SW480 (cell line): ENCODE measurements at places on chromosomes 6 and 20.

DNA sequence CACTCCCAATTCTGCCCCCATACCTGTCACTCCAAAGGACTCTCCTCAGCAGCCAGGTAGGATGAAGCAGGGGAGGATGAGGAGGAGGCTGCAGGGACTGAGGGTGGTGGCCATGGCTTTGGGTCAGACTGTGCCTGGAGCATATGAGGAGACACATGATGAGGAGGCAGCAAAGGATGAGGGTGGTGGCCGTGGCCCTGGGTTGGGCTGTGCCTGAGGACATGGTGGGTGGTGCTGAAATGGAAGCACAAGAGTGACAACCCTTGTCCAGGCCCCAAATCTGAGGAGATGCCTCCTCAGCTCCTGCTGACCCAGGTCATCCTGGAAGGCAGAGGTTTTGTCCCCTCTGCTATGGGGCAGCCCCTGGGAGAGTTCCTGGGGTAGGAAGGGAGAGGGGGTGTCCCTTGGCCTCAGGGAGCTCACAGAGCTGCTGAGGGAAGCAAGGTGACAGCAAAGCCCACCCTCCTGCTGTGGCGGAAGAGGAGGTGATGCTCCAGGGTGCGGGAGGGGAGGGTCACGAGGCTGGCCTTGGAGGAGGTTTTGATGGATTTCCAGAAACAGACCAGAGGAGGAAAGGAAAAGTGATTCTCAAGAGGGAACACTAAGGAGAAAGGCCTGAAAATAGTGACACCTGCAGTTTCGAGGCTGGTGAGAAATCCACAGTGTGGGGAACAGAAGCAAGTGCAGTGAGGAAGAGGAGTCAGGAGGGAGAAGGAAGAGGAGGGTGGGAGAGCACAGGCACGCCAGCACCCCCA lies 4.6 kb downstream of the RAET1G start:
- no peak for DNase-seq

GRCh38 chr6:115610696-115611095 lies 450.0 kb downstream of the FRK start:
- DNase-seq, result no peak

GRCh38 chr6:158911746-158912480 lies 88.1 kb downstream of the RSPH3 start:
- DNase-seq, result peak; percentile 47

DNA sequence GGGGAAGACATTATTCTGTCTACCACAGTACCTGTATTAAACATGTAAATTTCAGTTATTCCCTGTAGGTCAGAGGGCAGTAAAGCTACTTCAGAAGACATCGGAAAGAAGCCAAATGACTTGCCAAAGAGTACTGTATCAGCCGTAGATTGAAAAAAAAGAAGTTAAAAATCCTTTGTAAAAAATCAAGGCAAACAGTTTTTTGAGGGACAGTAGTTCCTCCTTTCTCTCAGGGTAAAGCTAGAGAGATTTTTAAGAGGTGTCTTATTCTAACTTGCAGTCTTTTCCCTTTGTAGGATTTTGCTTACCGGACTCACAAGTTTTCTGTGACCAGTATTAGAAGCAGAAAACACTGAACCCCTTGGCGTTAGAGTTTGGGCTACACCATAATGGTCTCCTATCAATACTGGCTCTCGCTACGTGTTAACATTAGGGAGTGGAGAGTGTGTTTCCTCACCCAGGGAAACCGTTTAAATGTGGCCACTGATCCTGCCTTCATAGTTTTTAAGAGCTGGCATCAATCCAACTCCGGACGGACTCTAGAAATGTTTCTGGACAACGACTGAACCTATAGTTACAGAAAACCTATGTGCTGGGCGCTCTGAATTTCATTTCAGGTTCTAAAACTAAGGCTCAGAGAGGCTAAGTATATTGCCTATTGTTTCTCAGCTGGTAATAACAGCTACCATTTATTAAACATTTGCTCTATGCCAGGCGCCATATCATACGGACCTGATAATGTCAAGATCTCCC lies 1.3 kb upstream of the ASXL1 start:
- no peak for DNase-seq

GRCh38 chr6:127317388-127318128 lies 25.9 kb downstream of the ECHDC1 start:
- no peak for DNase-seq

- no peak for DNase-seq
Measured at GRCh38 chr6:170029416-170030283, 261.2 kb downstream of the DLL1 start.

GRCh38 chr6:112469306-112469705 lies 122.2 kb downstream of the RFPL4B start:
- DNase-seq, result no peak

DNA sequence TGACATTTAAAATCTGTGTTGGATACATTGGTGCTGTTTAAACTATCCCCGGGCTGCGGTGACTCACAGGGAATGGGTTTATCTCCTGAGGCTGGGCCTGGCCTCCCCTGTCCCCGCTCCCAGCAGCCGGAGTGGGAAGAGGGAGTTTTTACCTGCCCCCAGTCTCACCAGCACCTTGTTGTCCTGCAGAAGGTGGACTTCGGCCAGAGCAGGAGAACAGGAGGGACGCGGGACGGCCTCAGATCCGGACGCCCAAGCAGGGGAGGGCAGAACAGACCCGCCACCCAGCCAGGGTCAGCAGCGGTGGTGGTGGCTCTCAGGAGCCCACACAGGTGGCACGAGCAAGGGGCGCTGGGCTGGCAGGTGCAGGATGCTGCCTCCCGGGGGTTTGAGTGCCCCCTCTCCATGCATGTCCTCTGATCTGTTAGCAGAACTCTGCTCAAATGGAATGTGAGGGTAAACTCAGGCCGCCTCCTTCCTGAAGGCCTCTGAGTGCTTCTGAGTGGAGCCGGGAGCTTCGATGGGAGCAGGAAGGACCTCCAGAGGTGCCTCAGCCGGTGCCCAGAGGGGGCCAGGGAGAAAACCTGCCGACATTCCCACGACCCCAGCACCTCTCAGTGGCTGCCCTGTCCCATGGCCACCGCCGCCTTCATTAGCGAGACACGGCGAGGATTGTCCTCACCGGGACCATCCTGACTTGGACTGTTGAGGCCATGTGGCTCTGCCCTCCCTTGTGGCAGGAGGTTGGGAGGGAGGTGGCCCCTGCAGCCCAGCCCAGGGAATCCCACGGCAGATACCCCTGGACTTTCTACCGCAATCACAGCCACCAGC lies 43.4 kb upstream of the MRGBP start:
- DNase-seq, result no peak

- DNase-seq, result no peak
Measured at GRCh38 chr20:53097371-53097770, 125.2 kb downstream of the TSHZ2 start.

- no peak for DNase-seq
Measured at GRCh38 chr6:110760589-110760988, 54.7 kb downstream of the CDK19 start.

GRCh38 chr6:169071394-169071793 lies 182.3 kb downstream of the THBS2 start:
- no peak for DNase-seq

DNA sequence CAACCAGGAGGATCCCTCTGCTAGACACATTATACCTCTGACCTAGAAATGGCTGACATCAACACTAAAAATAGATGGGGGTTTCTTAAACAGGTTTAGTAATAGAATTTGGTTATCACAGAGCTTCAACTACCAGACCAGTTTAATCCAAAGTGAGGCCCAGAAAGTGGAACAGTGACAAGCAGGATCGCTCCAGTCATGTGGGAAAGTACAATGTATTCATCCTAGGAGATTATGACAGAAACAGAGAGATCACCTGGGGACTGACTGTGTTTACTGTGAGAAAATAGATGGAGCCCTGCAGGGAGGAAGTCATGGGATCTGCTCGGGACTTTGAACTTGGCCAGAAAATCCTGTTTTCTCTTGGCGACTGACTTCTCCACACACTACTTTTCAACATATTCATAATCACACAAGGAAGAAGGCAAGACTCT lies 238.7 kb upstream of the SOX4 start:
- no peak for DNase-seq

GRCh38 chr20:63945031-63945658 lies 11.1 kb downstream of the UCKL1 start:
- no peak for DNase-seq

DNA sequence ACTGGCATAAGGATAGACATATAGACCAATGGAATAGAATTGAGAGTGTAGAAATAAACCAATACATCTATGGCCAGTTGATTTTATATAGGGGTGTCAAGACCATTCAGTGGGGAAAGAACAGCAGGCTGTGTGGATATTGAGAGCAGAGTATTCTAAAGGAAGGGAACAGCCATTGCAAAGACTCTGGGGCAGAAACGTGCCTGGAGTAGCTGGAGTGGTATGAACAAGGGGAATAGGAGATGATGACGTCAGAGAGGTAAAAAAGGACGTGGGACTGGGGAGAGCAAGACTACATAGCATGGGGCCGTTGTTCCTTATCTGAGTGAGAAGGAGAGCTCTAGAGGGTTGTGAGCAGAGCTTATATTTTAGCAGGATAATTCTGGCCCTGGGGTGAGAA lies 85.2 kb downstream of the TOX2 start:
- DNase-seq, result no peak

DNA sequence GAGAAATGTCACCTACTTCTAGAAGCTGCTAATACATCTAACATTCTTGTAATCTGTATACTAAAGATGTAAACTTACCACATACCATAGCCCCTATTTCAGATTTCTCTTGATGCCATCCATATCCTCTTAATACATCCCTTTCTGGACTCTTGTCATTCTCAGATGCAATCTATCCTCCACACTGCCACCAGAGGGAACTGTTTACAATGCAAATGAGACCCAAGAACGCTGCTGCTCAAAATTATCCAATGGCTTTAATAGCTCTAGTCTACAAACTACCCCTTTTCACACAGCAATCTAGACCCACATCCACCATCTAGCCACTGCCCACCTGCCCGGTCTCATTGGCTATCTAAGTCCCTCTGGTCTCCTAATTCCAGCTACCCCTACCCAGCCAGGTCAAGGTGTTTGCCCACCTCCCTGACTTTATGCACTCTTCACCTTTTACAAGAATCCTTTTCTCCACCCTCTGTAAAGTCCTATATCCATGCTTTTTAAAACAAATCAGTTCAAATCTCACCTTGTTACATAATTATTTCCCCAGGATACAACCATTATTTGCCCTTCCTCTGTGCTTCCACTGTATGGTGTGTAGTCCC lies 14.8 kb downstream of the FAXC start:
- DNase-seq, result peak; percentile 55

DNA sequence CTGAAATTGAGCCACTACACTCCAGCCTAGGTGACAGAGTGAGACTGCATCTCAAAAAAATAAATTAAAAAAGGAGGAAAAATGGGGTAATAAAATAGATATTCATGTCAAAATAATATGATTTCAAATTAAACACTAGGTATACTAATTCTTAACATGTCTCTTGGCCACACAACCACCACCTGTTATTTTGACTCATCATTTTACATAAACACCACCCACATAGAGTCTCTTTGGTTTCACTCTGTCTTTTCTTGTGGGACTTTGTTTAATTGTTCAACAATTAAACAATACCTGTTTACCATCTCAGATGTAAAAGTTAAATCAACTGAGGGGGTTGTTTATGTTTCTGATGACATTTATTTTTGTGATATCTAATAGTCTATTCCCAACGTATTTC lies 476.8 kb upstream of the ADGRB3 start:
- DNase-seq, result no peak

GRCh38 chr6:54698974-54699373 lies 147.6 kb upstream of the FAM83B start:
- DNase-seq, result no peak

GRCh38 chr6:70590400-70590799 lies 23.7 kb downstream of the SDHAF4 start:
- DNase-seq, result no peak

GRCh38 chr6:43506667-43507471 lies 3.3 kb downstream of the LRRC73 start:
- peak; percentile 48 for DNase-seq

- DNase-seq, result no peak
Measured at GRCh38 chr20:17636523-17637412, 45.3 kb downstream of the RRBP1 start.

- no peak for DNase-seq
Measured at GRCh38 chr6:56786256-56786655, 143.6 kb upstream of the DST start.

GRCh38 chr20:56722042-56722441 lies 92.9 kb downstream of the TFAP2C start:
- DNase-seq, result no peak

GRCh38 chr20:51727872-51728271 lies 40.3 kb downstream of the ATP9A start:
- no peak for DNase-seq

GRCh38 chr6:110596354-110596753 lies 119.9 kb upstream of the SLC22A16 start:
- DNase-seq, result no peak

- DNase-seq, result no peak
Measured at GRCh38 chr20:48705240-48706115, 122.3 kb downstream of the PREX1 start.
